Glutamatergic neuron (in vitro differentiated cells): ENCODE measurements at places on chromosomes 11 and 22. TPM values are rescaled to one million over a fixed set of nuclear protein-coding genes. Genes with fewer than 3 reads are reported as not detected.

The MGAT3 gene
- total RNA-seq, result 12.8 TPM

DNA sequence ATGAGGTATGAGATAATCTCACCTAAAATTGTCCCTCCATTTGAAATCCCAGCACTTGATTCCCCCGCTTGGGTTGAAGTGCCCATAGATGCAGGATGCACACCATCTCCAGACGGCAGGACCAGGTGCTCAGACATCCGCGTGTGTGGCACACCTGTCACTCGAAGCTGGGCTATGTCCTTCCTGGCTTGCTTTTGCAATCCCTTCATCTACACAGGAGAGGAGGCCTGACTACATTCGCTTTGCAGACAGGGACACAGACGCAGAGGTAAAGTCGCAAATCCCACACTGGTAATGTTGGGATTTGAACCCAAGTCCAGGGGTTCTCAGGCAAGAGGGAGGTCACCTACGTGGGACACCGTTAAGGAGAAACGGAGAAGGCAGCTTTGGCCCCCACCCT is 7.2 kb upstream of the CYTH4 start:
- DNase-seq, result no peak

- DNase-seq, result no peak
These were observed 90.4 kb upstream of the BIRC3 start for GRCh38 chr11:102226702-102227490.

DNA sequence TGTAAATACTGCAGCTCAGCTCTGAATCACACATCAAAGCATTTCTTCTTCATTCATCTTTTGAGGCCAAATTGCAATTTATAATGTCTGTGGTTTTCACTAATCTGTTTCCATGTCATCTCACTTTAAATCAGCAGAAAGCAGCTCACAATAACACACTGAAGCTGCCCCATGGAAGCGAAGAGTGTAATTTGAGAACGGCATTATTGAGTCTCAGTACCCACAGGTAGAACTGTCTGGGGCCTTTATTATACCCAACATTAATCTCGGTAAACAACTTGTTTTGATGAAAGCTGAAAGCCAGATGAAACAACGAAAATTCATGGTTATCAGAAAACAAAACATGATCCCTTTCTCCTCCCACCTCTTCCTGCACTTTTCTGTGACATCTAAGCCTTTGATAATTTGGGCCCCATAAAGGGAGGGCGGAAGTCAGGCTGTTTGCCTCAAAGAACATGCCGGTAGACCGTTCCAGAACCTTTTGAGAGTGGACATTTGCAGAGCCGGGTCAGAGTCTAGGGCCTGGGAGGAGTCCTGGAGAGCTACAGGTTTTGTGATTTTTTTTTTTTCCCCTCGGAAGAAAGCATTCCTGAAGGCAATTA is 68.2 kb upstream of the SESN3 start:
- no peak for DNase-seq

DNA sequence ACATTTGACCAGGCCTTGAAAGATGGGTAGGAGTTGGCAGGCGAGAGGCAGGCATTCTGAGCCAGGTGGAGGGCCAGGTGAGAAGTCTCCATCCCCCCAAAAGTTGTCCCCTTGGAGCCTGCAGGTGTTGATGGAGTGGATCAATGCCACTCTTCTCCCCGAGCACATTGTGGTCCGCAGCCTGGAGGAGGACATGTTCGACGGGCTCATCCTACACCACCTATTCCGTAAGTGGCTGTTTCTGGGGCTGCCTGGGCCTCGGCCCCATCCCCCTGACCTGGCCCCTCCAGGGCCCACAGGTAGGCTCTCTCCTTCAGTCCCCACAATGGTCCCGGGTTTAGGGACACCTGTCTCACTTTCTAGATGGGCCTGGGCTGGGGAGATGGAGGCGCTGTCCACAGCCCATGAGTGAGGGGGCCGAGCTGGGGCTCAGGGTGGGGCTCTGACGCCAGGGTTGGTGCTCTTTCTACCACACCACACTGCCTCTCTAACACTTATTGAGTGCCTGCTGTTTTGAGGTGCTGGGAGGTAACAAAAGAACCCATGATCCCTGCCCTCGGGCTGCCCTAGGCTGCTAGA is 7.0 kb downstream of the PARVG start:
- DNase-seq, result no peak

DNA sequence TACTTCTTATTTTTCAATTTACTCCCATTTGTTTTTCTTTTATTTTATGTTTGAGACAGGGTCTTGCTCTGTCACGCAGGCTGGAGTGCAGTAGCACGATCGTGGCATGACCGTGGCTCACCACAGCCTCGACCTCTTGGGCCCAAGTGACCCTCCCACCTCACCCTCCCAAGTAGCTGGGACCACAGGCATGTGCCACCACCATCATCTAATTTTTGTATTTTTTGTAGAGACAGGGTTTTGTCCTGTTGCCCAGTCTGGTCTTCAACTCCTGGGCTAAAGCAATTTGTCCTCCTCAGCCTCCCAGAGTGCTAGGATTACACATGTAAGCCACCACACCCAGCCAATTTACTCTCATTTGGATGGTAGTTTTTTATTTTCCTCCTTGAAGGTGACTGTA is 679.3 kb upstream of the CCDC179 start:
- no peak for DNase-seq

GRCh38 chr11:77071671-77072605 is 5.2 kb downstream of the CAPN5 start:
- peak; percentile 12 for DNase-seq

- DNase-seq, result no peak
These were observed 318.3 kb downstream of the MN1 start for GRCh38 chr22:27483095-27483785.

- no peak for DNase-seq
These were observed 86.2 kb upstream of the SORL1-AS1 start for GRCh38 chr11:121539000-121539399.

- no peak for DNase-seq
These were observed 44.0 kb downstream of the DHCR7 start for GRCh38 chr11:71404209-71404608.

DNA sequence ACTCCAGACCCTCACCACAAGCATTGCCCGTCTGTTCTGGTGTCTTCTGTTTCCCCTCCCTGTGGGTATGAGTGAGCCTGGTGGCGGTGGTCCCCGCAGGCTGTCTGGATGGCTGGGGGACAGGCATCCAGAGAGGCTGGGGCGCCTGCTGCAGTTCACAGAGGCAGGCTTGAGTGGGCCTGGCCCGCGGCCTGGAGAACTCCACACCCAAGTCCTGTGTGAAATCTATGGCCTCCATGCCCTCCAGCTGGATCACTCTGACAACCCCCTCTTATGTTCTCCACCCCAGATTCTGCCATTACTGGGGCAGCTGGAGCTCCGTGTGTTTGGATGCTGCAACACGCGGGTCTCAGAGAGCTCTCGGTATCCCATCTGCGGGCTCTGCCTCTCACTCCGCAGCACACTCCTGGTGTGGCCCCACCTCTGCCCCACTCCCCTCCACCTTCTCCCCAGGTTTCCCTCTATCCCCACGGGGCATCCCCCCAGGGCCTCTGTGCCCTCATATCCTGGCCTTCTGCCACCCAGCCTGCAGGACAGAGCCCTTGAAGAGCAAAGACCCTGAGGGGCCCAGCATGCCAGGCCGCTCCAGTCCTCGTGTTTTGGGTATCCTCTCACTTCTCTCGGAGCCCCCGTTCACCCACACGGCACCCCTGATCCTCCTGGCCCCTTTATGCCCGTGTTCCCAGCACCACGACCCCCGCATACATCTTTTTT is 31.3 kb downstream of the LRRC74B start:
- DNase-seq, result no peak

GRCh38 chr22:44175676-44176075 is 5.0 kb upstream of the PARVG start:
- no peak for DNase-seq

DNA sequence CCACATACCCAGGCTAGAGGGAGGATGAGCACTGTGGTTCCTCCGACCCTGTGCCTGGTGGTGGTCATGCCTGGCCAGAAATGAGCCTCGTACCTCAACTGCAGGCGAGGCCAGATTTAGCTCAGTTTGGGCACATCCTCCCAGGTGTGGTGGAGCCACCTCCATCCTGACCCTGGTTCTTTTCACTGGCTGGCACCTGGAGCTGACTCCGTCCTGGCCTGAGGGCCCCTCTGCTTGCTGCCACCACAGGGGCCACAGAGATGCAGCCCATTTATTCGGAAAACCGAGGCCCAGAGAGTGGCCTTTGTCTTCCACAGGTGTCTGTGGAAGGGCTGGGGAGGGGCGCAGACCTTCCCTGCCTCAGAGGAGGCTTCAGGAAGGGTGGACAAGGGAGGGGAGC is 9.0 kb upstream of the ARFGAP3 start:
- no peak for DNase-seq
